ENCODE measurements at places on chromosomes 6 and 20.

- DNase-seq: no peak
Observed at GRCh38 chr20:50390685-50391443, 119.3 kb upstream of the PTPN1 start.

- DNase-seq: no peak
Observed at GRCh38 chr6:16181439-16182297, 52.8 kb downstream of the MYLIP start.

- DNase-seq: no peak
Observed at GRCh38 chr6:146550911-146551310, 7.3 kb downstream of the RAB32 start.

DNA sequence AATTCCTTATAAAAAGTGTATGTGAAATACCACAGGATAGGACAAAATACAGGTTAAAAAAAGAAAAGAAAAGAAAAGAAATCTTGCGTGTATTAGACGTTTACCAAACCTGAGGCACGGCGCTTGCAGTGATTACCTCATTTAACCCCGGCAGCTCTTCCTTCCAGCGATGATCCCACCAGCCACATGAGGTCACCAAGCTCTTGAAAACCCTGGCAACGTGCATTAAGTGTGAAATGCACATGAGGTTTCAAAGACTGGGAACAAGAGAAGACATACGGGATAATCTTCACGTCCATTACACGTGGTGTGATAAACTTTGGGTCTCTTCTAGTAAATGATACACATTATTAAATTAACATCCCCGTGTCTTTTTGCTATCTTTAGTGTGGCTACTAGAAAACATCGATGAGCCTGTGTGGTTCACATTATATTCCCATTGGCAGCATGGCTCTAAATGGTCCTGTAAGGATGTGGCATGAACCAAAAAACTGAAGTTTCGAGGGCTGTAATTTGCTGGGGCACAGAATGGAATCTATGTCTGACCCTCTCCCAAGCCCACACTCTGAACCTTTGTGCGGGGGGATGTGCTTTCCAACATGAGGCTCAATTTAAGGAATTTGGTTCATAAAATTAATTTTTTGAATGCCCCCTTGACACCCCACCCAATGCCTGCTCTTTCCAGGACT lies 59.2 kb upstream of the THBS2 start:
- DNase-seq: no peak

GRCh38 chr6:157447735-157448134 lies 66.7 kb downstream of the ZDHHC14 start:
- no peak for DNase-seq

DNA sequence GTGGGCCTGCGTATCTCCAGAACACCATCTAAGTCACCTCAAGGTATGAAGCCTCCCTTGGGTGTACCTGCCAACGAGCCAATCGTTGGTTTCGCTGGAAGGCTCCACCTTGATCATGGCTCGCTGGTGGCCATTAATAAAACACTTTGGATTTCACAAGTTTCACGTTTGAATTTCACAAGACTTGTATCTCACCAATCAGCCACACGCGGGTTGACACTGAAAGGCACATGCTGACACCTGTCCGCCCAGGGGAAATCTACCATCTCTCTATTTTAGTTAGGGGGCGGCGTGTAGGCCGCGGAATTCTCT lies 586 bp upstream of the HMGA1 start:
- DNase-seq: peak; percentile 82

DNA sequence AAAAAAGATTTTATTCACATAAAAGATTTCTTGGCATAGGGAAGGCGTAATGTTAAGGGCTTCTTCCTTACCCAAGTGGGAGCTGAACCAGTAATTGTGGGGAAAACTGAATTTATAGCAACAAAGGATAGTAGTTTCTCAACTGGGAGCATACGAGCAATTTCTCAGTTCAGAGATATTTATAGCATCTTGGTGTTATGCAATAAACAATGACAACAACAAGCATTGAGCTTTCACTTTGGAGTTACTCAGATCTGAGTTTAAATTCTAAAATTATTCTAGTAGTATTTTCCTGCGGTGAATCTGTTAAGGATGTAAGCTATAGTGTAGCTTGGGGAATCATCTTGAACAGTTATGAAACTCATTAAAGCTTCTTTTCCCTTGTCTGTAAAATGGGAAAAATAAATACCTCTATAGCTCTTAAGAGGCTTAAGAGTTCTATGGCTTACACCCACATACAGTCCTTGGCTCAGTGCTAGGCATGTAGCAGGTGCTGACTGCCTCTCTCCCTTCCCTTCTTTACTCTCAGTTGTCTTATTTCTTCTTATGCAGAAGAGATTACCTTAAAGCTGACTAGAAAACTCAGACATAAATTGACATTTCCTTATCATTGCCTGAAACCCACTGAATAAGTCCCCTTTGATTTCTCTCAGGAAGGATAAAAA lies 58.8 kb downstream of the SAMD5 start:
- DNase-seq: no peak

GRCh38 chr20:36658300-36658699 lies 12.3 kb upstream of the SLA2 start:
- no peak for DNase-seq

DNA sequence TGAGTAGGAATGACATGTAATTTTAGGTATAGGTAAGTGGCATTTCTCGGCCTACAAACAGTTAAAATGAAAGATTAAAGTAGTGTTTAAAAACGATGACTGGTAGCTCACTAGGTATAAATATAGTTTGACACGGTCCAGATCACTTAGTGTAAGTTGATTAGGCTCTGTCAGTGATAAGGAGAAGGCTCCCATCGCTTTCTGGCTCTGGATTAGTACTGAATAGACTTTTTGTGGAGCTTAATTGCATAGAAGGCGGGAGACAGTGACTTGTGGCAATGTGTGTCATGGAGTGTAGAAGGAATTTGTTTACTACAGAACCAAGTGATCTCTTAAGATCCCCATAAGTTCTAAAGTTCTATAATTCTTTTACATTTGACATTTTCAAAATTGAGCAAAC lies 6.7 kb downstream of the PYGB start:
- no peak for DNase-seq

GRCh38 chr6:11525468-11526155 lies 11.9 kb upstream of the TMEM170B start:
- DNase-seq: no peak

DNA sequence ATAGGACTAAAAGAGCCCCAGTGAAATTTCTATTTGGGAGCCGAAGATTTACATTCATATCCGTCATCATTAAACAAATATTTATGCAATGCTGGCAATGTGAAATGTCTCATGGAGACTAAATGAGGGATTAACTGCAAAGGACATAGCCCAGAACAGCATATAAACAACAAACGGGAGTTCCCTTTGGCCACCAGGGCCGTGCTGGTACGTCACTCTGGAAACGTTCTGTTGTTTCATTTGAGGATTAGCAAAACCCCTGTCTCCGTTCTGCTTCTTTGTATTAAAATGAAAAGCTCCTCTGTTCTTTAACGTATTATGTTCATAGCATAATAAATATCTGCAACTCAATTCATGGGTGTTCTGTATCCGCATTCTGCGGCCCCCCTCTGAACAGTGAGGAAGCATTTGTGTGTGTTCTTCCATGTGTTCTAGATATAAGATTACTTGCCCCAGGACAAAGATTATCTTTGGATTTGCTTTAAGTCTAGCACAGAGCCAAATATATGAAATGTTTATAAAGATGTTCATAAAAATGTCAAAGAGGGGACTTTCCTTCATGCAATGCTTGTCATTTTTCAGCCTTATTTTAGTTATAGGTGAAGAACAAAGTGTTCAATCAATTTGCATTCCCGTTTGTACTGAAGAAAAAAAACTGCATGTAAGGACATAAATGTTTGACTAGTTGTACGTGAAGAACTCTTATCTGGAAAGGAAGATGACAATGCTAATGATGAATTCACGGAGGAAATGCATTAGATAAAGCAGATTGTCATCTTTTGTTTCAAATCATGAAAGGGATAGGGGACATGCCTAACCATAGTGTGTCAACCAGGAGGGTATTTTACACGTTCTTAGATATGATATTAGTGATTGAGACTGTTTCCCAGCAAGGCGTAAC lies 90.0 kb upstream of the TNFAIP3 start:
- DNase-seq: no peak

GRCh38 chr6:24935366-24936152 lies at the start of gene RIPOR2:
RIPOR2 (minus strand) TSS chr6:24935960; CDS start chr6:24935898, 62 bp downstream.
- DNase-seq: peak; percentile 94

- DNase-seq: no peak
Observed at GRCh38 chr6:134438837-134439236, 120.9 kb upstream of the SGK1 start.

GRCh38 chr6:47156196-47156595 lies 114.1 kb upstream of the ADGRF1 start:
- DNase-seq: no peak

DNA sequence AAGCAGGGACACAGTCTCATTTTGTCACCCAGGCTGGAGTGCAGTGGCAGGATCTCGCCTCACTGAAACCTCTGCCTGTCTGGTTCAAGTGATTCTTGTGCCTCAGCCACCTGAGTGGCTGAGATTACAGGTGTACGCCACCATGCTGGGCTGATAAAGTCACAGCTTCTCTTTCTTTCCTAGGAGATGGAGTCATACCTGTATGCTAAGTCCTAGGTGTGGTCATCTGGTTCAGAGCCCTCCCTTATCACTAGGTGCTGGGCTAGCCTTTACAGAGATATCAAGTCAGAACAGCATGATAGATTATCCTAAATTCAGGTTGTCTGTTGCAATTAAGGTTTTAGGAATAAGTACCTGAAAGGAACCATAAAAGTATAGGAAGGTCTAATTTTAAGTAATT lies 86.7 kb downstream of the AHI1 start:
- DNase-seq: no peak

GRCh38 chr6:158464483-158464882 lies 95.4 kb upstream of the TMEM181 start:
- no peak for DNase-seq

- DNase-seq: no peak
Observed at GRCh38 chr6:22873513-22874136, 304.3 kb downstream of the HDGFL1 start.

- no peak for DNase-seq
Observed at GRCh38 chr6:26576407-26576843, 20.3 kb upstream of the ABT1 start.

GRCh38 chr6:159760602-159761057 lies 1.2 kb upstream of the ACAT2 start:
- no peak for DNase-seq

DNA sequence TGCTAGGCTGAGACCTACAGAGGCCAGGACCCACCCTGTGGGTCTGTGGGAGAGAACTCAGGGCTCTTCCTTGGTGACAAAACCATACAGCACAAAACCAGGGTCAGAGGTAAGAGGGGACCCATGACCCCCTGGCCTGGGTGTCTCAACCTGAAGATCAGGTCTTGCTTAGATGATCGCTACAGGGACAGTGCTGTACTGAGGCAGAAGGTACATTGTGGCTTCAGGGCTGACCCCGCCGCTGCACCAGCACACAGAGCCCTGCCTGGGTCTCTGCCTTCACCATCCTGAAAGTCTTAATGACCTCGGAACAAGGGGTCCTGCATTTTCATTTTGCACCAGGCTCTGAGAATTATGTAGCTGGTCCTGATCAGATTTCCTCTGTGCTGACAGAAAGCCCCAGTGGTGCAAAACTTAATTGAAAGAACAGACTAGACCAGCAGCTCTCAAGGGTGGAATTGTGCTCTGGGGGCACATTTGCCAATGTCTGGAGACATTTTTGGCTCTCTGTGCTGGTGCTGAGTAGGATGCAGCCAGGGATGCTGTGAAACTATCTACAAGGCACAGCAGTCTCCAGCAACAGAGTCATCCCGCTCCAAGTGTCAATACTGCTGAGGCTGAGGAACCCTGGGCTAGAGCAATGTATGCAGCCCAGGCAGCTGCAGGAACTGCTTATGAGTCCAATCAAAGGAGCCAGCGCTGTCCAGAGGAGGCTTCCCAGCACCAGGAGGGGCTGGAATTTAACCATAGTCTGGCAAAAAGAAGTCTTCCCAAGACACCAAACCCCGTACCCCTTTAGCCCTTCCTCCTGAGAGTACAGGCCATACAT lies 254.9 kb downstream of the ERMARD start:
- DNase-seq: no peak

- DNase-seq: no peak
Observed at GRCh38 chr20:58310291-58310782, 822 bp downstream of the RAB22A start.

DNA sequence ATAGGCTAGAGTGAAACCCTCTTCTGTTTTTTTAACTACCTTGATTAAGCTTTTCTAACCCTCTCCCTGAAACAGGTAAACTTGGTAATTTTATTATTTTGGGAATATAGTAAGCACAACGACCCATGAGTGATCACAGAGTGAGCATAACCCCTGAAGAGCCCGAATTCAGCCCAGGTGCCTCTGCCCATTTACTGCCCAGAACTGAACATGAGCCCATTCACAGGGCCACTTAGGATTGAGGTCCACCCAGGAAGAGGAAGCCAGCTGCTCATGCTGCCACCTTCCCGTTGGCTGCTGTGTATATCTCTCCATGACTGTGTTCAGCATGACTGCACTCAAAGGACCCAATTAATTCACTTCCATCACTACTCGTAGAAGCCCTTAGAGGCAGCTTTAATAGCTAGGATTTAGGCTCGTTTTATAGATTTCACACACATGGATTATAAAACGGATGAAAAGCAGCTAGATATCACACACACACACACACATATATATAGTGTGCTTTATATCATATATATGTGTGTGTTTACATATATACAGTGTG lies 8.3 kb upstream of the PDE10A start:
- DNase-seq: no peak

DNA sequence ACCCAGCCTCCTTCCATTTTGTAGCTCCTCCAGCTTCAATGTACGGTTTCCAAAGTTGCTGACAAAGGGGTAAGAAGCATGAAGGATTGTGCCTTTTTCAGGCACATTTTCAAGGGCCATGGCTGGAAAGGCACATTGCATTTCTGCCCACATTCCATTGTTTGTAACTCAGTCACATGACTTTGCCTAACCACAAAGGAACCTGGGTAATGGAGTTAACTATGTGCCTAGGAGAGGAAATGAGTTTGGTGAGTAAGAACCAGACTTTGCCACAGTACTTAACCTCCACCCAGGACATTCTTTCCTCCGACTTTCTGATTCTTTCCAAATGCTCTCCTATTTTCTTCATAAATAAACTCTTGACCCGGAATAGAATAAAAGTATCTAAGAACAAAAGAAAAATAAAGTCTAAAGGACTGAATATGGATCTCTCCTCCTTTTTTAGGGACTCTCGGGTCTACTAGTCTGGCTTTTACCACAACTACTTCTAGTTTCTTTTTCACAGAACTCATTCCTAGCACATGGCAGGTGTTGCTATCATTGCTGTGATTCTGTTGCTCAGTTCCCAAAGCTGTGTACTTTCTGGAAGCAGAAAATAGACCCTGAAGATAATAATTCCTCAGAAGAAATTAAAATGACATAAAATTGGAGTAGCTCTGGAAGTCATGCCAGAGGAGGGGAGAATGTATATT lies 81.5 kb upstream of the ISM1 start:
- DNase-seq: no peak

DNA sequence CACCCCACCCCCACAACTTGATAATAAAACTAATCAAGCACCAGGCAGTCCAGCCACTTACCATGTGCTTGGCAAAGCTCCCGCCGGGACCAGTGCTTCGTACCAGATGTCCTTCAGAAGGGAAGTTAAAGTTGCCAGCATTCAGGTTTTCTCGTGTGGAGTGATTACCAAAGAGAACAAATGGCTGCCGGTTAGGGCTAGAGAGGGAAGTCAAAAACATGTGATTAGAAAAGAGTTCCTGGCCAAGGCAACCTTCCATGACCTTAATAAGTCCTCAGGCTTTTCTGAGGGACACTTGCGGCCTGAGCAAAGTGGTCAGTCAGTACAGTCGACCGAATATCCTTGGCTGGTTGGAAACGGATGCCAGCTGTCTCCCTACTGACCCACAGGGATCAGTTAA lies 67.0 kb downstream of the DNAAF9 start:
- no peak for DNase-seq

Measured in Karpas-422 (cell line).